ENCODE measurements at places on chromosomes 1 and 21. TPM values are rescaled to one million over a fixed set of nuclear protein-coding genes. Genes with fewer than 3 reads are reported as not detected.

DNA sequence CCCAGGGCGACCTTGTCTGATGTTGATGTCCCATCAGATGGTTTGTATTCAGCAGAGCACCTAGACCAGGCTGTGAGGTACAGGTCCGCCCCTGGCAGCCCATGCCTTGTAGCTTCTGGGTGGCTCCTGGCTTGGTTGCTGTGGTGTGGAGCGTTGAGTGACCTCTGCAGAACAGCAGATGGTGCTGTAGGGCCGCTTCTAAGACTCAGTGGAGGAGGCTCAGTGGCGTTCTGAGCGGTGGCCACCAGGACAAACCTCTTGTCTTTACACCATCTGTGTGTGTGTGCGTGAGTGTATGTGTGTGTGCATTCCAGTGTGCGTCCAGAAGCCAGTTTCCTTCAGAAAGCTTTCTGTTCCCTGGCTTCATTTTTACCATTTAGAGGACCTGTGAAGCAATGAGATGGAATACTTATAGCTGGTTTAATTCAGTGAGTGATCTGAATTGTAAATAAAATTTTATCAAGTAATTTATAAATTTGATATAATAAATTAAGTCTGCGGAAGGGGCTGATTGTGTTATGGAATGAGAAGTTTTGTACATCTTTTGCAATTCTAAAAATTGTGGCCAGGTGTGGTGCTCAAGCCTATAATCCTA is 66.1 kb downstream of the ADARB1 start:
- DNase-seq: peak; percentile 95

- DNase-seq: peak; percentile 44
Observed at GRCh38 chr1:114353262-114353661, 157.7 kb downstream of the TRIM33 start.

The KCNK2 gene
- total RNA-seq: 0.26 TPM

The WNT3A gene
- total RNA-seq: not detected

DNA sequence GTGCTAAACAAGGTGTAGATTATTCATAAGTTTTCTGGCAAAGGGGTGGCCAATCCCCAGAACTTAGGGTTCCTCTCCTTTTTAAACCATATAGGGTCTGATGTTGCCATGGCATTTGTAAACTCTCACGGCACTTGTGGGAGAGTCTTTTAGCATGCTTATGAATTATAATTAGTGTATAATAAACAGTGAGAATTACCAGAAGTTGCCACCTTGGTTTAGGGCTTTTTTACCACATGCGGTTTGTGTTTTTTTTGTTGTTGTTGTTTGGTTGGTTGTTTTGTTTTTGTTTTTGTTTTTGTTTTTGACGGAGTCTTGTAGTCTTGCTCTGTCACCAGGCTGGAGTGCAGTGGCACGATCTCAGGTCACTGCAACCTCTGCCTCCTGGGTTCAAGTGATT is 8.9 kb upstream of the LAX1 start:
- no peak for DNase-seq

GRCh38 chr21:42017022-42017421 is 6.9 kb upstream of the ZBTB21 start:
- DNase-seq: no peak

The CNKSR1 gene
- not detected for total RNA-seq

DNA sequence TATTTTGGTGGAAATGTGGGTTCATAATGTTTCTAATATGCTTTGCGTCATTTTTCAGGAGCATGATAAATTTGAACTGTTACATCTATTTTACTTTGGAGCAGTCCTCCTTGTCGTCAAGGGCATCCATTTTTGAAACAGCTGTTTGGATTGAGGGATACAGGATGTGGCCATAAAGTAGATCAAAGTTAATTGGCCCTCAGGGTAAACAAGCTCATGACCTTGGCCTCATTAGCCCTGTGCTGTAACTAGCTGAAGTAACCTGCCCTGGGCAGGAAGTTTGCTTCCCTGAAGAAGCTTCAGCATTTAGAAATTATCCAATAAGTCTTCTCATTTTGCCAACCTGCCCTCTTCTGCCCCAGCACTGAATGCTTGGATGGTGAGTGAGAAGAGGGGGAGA is 24.8 kb upstream of the RGL1 start:
- no peak for DNase-seq

- no peak for DNase-seq
Observed at GRCh38 chr1:172936088-172936645, 114.6 kb downstream of the TNFSF18 start.

DNA sequence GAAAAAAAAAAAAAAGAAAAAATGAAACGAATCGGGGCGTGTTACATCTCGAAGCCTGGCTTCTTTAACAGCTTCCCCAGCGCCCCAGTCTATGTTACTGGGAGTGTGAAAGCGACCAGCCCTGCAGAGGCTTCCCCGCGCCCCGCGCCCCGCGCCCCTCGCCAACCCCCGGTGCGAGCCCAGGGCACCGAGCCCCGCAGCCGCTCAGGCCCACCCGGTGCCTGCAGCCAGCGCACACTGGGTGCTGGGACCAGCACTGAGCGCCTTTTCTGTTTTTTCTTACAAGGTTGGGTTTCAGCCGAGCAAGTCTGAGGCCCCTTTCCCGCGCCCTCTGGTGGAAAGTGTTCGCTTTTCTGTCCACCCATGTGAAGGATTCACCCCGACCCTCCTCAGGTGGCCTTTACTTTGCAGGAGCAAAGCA is 42.1 kb upstream of the ZNF496 start:
- DNase-seq: no peak

The AQP10 gene
- total RNA-seq: not detected

DNA sequence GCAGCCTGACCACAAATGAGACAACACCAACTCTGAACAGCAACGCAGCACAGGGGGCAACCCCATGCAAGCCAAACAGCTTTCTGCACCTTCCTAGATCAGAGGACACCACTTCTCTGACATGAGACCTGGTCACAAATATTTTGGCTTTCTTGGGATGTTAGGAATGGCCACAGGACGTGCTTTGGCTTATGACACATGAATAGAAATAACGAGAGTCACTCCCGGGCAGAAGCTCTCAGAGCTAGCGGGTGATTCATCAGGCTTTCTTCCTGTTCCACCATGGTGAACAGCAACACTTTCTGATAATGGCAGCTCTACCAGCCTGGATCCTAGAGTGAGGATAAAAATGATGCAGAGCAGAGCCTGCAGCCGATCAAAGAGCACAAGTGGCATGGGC is 39.4 kb downstream of the PAFAH2 start:
- DNase-seq: no peak

DNA sequence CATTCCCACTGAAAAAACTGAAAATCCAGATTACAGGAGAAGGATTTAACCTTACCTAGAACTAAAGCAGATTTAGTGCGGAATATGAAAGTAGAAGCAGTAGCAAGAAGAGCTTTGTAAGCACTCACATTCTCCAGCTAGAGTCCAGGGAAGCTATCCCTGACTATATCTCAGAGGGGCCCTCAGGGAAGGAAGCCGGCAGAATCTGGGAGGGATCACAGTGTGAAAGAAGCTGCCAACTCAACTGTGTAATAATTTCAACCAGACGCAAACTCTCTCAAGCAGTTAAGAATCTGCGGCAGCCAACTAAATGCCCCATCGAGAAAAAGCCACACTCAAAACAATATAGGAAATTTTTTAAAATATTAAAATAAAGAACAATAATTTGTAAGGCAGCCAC is 163.8 kb downstream of the EIF4G3 start:
- no peak for DNase-seq

The FMN2 gene
- not detected for total RNA-seq

DNA sequence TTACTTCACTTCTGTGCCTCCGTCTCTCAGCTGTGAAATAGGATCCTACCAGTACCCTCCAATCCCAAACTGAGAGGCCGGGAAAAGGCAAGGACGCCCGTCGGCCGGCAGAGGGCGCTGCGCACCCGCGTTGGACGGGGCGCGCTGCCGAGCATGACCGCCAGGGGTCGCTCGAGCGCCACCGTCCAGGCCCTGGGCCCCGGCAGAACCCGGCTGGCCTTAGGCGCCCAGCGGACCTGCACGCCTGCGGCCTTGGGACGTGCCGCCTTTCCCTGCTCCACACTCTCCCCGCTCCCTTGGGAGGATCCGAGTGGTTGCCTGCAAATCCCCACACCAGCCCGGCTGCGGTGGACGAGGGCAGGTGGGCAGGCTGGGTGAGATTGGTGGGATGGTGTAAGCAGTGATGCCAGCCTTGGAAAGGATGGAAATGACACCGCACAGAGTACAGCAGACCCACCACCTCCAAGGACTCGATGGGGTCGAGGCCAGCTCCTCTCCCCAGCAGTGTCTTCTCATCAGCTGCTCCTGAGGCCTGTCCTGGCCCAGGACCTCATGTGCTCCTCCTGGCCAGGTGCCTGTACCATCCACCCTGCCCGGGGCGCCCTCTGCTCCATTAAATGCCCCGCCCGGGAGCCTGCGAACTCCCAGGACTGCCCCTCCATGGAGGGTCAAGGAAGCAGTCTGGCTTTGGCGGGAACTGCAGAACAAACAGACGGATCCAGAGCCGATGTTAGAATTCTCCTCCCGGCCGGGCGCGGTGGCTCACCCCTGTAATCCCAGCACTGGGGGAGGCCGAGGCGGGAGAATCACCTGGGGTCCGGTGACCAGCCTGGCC is 47.4 kb upstream of the LBR start:
- peak; percentile 55 for DNase-seq

- DNase-seq: no peak
Observed at GRCh38 chr21:21074305-21074704, 76.1 kb downstream of the NCAM2 start.

- no peak for DNase-seq
Observed at GRCh38 chr1:38436006-38436405, 389.4 kb upstream of the POU3F1 start.

The MYOM3 gene
- total RNA-seq: not detected

DNA sequence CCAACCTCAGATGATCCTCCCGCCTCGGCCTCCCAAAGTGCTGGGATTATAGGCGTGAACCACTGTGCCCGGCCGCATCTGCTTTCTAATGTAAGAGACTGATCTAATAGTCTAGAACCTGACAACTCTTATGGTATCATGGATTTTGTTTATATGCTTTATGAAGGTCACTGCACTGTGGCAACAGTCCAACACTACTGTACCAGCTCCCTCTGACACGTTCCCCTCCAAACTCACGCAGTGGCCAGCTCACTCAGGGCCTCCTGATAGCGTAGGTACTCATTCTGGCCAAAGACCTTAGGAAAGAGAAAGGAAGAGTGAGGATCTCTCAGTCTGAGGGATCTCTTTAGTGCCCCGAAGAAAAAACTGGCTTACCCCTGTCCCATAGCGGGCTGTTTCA is 6.0 kb upstream of the CFAP141 start:
- DNase-seq: no peak

The SELL gene
- 0.13 TPM for total RNA-seq

- DNase-seq: no peak
Observed at GRCh38 chr1:218866507-218866906, 307.2 kb upstream of the LYPLAL1 start.

GRCh38 chr1:96968541-96968940 is 247.0 kb downstream of the PTBP2 start:
- DNase-seq: no peak

The TMEM269 gene
- under 0.01 TPM for total RNA-seq

DNA sequence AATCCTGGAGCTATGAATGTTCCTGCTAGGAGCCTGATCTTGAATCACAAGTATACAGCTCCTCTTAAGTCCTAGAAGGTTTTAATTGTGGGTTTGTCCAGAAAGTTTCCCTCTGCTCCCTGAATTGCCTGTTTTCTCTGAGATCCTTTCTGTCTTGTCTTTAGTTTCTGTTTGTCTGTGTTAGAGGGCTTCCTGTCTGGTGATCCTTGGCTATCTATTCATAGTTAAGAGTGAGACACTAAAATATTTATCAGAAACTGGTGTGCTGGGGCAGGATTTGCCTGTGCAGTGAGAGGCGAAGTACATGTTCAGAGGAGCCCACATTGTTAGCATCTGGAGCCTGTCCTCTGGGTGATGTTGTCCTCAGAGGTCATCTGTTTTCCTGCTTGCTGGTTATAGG is 45.4 kb downstream of the ETS2 start:
- DNase-seq: no peak

The NUP210L gene
- under 0.01 TPM for total RNA-seq

The ZC3H12A gene
- total RNA-seq: 1.9 TPM

The RGS16 gene
- 0.89 TPM for total RNA-seq

- DNase-seq: no peak
Observed at GRCh38 chr1:145942871-145943270, 14.9 kb downstream of the LIX1L start.

The IL19 gene
- total RNA-seq: not detected

The FNBP1L gene
- 37.0 TPM for total RNA-seq

- no peak for DNase-seq
Observed at GRCh38 chr1:226060427-226060826, 2.1 kb upstream of the H3-3A start.

The RIPK4 gene
- total RNA-seq: 1.8 TPM

GRCh38 chr1:20350421-20350820 is 59.7 kb downstream of the VWA5B1 start:
- DNase-seq: no peak

DNA sequence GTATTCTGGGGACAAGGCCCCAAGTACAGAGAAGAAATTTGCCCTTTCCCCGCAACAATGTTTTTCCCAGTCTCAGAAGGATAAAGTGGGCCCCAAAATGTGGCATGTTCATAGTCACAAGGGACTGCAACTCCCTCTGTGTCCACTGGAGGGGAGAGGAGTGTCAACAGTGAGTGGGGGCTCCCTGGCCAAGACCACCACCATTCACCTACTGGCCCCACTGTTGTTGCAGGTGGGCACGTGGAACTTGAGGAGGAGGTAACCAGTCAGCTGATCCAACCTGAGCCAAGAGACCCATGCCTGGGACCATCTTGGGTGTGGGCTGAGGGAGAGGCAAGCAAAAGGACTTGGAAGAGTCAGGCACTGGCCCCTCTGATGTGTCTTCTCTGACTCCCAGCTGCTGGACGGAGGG is 777 bp downstream of the NUDT17 start:
- peak; percentile 46 for DNase-seq

The LCE1E gene
- not detected for total RNA-seq

DNA sequence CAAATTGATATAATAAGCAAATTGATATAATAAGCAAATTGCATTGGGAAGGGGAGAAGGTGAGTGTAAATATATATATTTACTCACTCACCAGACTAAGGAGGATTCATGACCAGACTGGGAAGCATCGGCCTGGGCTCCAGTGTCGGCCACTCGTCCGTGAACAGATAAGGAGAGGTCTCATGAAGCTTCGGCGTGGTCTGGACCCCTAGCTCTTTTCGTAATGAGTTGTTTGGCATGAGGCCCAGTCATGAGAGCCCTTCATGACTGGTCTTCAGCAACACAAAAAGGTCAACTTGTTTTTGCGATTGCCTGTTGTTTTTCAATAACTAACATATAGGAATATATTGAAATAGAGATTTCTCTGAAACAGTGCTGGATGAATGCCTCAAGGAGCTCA is 222.9 kb upstream of the KCNK2 start:
- no peak for DNase-seq

DNA sequence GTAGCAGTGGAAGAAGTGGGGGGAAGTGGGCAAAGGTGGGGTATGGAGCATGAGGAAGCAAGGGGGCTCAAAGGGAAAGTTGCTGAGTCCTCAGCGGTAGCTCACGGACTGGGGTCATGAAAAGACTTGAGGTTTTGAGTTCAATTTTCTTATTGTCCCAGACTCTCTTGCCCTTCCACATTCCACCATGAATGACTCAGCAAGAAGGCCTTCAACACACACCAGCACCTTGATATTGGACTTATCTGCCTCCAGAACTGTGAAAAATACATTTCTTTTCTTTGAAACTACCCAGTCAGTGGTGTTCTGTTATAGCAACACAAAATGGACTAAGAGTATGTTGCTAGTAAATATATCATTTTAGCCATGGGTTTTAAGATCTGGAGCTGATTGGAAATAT is 17.3 kb upstream of the RHBDL2 start:
- no peak for DNase-seq

GRCh38 chr1:219323426-219323825 is 149.7 kb downstream of the LYPLAL1 start:
- no peak for DNase-seq

The S100A1 gene
- not detected for total RNA-seq
